ENCODE measurements at places on chromosomes 7 and 10. TPM values are rescaled to one million over a fixed set of nuclear protein-coding genes. Genes with fewer than 3 reads are reported as not detected.

- DNase-seq = no peak
These were observed 95.6 kb downstream of the USP6NL start for GRCh38 chr10:11515596-11516430.

VWC2 gene
- total RNA-seq = 8.0 TPM

RBP3 gene
- total RNA-seq = not detected

DNA sequence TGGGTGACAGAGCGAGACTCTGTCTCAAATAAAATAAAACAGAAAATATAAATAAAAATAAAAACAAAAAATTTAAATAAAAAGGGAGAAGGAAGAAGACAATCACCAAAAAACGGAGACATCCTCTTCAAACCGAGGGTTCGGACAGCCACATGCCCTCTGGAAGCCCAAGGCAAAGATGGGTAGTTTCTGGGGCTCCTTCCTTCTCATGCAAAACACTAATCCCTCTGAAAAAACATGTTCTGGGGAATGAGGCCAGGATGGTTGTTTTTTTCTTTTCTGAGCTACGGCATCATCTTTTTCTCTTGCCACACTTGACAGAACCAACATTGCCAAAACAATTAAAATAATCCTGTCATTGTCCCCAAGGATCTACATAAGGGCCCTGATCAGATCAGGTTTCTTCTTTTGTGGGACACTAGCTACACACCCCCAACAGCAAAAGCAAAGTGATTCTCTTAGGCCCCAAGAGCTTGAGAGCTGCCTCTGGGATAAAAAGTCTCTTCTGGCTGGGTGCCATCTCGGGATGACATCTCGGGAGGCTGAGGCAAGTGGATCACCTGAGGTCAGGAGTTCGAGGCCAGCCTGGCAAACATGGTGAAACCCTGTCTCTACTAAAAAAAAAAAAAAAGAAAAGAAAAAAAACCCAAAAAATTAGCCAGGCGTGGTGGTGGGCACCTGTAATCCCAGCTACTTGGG lies 14.2 kb upstream of the POR start:
- DNase-seq = no peak

- no peak for DNase-seq
These were observed at the start of gene SAP25 for GRCh38 chr7:100573691-100574361. Gene SAP25, minus strand, starts transcription at chr7:100573900. Its CDS starts 158 bp downstream, at chr7:100573742.

GRCh38 chr10:3754727-3755439 lies 30.1 kb downstream of the KLF6 start:
- DNase-seq = no peak

NKX1-2 gene
- total RNA-seq = not detected

DNA sequence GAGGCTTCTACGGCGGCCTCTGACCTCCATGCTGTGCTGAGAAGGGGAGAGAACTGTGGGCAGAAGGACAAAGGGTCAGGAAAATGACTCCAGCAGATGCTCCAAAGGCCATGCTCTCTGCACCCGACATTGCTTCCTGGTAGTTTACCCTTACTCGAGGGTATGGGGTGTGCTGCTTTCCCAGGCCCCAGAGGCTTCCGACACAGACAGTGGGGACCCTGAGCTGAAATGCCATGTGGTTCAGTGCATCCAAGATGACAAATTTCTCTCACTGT lies 130.9 kb downstream of the PTPN20 start:
- DNase-seq = peak; percentile 20

GRCh38 chr10:15333909-15334649 lies 37.0 kb downstream of the FAM171A1 start:
- no peak for DNase-seq

- DNase-seq = no peak
These were observed 108.2 kb downstream of the PIP4K2A start for GRCh38 chr10:22606164-22606614.

DNA sequence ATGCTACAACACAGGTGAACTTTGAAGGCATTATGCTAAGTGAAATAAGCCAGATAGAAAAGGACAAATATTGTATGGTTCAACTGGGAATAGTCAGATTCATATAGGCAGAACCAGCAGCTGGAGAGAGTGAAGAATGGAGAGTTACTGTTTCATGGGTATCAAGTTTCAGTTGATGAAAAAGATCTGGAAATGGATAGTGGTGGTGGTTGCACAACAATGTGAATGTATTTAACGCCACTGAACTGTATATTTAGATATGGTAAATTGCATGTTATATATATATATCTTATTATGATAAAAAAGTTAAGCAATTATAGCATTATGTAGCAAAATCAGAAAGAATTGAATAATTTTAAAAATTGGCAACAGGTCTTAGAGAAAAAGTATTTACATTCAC lies 3.9 kb downstream of the LMBR1 start:
- no peak for DNase-seq

DNA sequence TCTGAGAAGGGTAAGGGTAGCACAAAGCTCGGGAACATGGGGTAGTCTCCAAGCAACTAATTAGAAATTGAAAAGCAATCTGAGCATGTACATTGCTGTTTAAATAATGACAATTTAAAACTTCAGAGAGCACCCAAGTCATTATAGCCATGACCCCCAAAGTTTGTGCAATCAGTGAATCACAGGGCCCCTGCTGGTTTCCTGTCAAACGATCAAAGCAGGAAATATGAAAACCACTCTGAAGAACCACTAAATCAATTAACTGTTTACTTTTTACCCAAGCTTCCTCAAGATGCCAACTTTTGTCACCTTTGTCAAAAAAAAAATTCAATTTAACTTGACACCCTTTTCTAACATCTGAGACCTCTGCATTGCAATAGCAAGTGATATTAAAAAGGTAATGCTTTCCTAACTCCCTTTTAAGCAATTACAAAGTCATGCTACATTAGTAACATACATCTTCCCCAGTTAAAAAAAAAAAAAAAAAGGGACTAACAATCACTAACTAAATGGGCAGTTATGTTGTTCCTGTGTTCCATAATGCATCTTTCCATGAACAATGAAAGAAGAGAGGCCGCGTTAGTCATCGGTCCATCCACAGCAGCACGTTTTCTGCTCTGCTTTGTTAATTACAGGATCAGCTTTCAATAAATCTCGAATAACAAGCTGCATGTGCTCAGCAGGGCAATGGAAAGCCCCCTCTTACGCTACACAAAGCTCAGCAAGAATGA lies 80.6 kb downstream of the ETV1 start:
- DNase-seq = no peak

- no peak for DNase-seq
These were observed 203.3 kb upstream of the ZMIZ1 start for GRCh38 chr10:78865538-78865875.

DNA sequence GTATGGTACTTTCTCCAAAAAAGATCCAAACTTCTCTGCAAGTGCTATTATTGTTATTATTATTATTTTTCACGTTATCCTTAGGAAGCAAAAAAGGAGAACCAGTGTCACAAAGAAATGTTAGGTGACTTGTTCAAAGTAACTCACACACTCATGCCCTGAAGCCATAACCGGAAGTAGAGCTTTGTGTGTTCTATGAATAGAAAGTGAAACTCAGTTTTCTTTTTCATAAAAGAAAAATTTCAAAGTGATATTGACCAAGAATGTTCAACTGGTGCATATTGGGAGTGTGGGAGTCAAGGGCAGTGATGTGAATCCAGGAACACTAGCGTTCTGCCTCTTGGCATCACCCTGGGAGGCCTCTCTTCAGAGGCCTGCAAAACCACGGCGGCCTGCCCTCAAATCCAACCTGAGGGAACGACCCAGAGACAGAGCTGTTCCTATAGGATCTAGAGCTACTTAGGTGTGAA lies 106.1 kb downstream of the PRKCQ start:
- no peak for DNase-seq

OR2A12 gene
- total RNA-seq = not detected

DNA sequence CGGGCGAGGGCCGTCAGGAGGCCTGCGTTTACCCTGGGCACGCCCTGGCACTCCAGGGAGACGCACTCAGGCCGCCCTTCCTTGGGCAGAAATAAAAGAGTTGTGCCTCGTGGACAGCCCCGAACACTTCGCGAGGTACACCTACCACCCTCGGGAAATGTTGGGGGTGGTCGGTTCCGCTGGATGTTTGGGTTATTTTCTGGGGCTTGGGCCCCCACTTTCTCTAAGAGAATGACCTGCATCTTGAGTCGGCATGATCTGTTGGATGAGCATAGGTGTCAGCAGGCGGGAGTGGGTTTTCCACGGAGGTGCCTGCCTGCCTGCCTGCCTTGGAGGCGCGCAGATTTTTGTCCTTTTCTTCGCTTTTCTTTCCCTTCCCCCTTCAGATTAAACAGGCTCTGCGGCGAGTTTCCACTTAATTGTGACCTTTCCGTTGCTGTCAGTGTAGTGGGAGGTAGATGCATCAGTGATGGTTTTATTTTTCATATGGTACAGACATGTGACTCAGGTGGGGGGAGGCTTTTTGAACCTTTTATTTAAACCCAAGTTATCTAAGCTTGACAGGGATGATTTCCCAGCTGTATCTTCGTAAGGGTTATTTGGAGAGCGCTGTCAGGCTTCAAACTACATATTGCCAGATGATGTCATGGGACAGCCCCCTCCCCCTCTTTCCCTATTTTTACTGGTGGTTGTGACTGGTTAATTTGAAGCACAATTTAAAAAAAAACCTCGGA lies 661 bp downstream of the HECTD2 start:
- no peak for DNase-seq

DNA sequence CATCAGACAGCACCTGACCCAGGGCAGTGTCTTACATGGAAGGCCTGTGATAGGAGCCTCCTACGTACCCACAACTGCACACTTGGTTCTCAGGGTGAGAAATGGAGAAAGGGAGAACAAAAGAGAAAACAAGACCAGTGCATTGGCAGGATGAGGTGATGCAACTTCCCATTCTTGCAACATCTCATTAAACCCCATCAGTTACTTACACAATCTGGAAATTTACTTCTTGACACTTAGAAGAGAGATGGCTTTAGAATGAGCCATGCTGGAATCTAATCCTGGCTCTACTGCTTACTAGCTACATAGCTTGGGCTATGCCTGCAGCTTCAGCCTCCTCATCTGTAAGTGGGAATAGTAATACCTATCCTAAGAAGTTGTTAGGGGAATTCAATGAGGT lies 391.7 kb downstream of the KCNMA1 start:
- DNase-seq = no peak

DNA sequence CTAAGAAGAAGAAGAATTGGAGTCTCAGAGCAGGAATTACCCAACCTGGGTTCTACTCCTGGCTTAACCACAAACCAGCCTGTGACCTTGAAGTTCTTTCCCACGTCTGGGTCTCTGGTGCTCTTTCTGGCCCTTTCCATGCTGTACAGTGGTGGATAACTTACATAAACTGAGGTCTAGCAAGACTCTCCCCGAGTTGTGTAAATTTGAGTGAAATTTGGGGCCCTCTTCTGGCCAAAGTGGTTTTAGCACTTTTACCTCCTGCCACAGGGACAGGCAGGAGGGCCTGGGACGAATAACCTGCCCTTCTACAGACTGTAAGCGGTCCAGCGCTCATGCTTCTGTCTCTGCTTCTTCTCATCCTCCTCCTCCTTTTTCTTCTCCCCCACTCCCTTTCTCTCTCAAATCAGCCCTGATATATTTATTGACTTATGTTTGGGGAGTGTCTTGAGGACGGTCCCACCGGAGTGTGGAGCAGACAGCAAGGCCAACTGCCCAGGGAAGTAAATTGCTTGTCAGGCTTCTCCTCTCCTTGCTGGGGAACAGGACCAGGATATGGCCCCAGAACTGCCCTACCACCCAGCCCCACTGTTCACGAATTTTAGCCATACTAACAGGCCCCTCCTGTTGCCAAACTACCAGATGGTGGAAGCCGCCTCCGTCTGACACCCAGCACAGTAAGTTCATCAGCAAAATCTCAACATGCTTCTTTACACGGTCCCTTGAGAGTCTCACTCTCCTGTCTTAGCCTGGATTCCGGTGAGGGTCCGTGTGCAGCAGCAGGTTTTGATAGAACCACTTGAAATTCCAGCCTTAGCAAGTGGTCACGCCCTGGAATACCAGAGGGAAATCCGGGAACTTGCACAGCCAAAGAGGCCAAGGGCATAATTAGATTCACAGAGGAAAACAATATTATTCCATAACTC lies 4.0 kb upstream of the SH3PXD2A start:
- DNase-seq = no peak

- no peak for DNase-seq
These were observed 1.8 kb upstream of the KIF20B start for GRCh38 chr10:89699581-89700064.

SPDYE8 gene
- not detected for total RNA-seq

DNA sequence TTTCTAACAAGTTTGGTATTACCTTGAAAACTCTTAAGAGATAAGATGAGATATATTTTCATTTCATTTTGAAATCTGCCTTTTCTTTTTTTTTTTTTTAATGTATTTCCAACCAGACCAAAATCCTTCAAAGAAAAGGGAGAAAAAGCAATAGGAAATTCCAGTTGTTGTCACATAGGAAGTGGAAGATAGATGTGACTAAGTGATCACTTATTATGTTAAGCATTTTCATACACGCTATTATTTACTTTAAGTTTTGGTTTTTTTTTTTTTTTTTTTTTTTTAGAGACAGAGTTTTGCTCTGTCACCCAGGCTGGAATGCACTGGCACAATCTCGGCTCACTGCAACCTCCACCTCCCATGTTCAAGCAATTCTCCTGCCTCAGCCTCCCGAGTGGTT lies 197.2 kb upstream of the FRMD4A start:
- DNase-seq = no peak
